Pancreas (tissue), 10 donors: ENCODE measurements at places on chromosomes 1 and 21. TPM values are rescaled to one million over a fixed set of nuclear protein-coding genes. Genes with fewer than 3 reads are reported as not detected.

DNA sequence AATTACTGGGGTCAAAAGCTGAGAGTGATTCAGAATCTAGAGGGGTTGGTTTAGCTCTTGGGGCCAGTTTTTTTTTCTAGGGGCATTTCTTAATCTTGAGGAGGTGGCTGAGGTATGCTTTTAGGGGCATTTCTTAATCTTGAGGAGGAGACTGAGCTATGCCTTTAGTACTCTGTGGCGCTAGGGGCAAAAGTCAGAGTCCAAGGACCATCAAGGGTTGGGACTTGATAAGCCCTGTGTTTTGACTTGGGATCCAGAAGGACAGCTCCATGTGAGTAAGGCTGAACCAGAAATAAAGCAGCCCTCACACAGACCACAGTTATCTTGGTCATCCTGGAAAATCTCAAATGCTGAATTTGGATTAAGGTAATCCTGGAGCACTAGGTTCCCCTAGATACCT, 3.9 kb upstream of the CNIH3 start:
- no peak overlapping the region for H3K27ac ChIP-seq
- no peak overlapping the region for H3K4me3 ChIP-seq
- H3K4me1 ChIP-seq: no peaks in the 10 kb centered on the region
- no peaks in the 10 kb centered on the region for H3K36me3 ChIP-seq
- DNase-seq: no peak
- no peaks in the 10 kb centered on the region for H3K27me3 ChIP-seq

DNA sequence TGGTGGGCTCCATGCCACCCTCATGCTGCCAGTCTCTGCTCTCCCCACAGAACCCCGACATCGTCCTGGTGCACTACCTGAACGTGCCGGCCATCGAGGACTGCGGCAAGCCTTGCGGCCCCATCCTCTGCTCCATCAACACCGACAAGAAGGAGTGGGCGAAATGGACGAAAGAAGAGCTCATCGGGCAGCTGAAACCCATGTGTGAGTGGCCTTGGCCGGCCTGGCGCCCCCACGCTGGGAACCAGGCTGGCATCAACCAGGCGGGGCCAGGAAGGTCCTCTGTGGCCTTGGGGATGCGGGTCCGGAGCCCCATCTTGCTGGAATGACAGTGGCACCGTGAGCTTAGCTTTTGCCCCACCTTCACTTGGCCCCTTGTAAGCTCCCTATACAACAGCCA, 130.7 kb upstream of the VAMP3 start:
- H3K27ac ChIP-seq: no peak overlapping the region
- H3K4me3 ChIP-seq: no peak overlapping the region
- DNase-seq: no peak
- no peaks in the 10 kb centered on the region for H3K27me3 ChIP-seq

DNA sequence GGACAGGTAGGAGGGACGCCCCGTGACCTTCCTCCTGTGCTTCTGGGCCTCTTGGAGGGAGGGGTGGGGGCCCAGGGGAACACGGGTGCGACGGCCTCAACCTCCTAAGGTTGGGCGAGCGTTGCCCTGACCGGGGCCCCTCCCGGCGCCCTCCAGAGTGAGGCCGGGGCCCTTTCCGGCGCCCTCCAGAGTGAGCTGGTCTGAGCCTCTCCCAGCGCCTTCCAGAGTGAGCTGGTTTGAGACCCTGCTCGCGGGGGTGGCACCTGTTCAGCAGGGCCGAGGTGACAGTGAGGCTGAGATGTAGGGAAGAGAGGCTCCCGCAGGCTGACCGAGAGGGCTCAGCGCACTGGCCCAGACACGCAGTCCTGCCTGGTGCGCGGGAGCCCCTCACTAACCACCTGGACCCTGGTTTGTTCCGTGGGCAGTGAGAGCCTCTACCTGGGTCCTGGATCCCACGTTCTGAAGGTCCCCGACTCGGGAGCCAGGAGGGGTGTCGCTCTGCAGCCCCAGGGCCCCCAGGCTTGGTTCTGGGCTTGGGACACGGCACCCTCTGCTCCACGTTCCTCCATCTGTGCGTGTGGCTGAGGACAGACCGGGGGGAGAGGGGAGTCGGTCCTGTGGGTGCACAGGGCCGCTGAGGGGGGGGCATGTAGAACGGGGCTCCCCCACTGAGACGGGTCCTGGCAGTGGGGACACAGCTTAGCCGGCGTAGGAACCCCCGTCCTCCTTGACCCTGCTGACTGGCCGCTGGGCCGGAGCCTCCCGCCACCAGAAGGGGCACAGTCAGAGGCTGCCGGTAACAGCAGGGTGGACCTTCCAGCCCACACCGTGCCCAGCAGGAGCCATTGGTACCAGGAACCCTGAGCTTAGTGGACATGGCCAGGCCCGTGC, 1.4 kb downstream of the COL6A1 start:
- no peaks in the 10 kb centered on the region for H3K27me3 ChIP-seq
- no peak overlapping the region for H3K4me3 ChIP-seq
- H3K4me1 ChIP-seq: no peaks in the 10 kb centered on the region
- no peak overlapping the region for H3K27ac ChIP-seq

GRCh38 chr1:147627435-147628110, 42.8 kb downstream of the ACP6 start:
- H3K27me3 ChIP-seq: no peaks in the 10 kb centered on the region
- no peak overlapping the region for H3K4me3 ChIP-seq

DNA sequence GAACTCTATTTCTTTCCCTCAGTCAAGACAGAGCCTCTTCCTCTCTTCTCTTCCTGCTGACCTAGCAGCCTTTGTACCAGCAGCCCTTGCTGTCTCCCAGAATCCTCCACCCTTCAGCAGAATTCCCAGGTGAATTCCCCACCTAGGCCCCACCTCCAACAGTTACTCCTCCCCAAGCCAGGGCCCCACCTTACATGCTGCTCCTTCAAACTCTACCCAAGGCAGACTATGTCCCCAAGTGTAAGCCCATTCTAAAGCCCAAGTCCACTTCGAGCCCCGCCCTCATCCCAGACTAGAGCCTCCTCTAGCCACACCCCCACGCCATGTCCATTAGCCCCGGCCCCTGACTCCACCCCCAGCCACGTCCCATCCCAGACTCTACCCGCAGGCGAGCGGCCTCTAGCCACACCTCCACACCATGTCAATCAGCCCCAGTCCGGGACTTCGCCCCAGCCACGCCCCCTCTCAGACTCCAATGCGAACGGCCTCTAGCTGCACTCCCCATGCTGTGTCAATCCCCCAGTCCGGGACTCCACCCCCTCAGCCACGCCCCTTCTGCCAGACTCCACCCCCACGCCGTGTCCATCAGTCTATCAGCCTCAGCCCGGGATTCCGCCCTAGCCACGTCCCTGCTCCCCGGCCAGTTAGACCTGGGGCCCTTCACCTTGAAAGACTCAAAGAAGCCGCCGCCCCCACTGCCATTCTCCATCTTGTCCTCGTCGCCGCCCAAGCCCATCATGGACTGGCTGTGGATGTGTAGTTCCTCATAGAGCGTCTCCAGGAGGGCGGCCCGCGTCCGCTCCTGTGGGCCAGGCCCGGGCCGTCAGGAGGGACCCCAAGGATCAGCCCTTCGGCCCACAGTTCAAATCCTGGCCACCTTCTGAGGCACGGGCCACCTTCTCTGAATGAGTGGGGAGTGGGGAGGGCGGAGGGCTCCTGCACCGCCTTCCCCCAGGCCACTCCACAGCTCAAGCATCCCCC, 61.3 kb downstream of the RAP1GAP start:
- no peaks in the 10 kb centered on the region for H3K4me1 ChIP-seq
- no peak overlapping the region for H3K27ac ChIP-seq
- H3K27me3 ChIP-seq: no peaks in the 10 kb centered on the region
- H3K4me3 ChIP-seq: no peak overlapping the region

Gene AGT
- 9.4 TPM for total RNA-seq

Gene SLC25A24
- 10.1 TPM for total RNA-seq
